ENCODE measurements at places on chromosomes 2 and 18.

GRCh38 chr2:67455219-67456142, 58.3 kb downstream of the ETAA1 start:
- DNase-seq: no peak

DNA sequence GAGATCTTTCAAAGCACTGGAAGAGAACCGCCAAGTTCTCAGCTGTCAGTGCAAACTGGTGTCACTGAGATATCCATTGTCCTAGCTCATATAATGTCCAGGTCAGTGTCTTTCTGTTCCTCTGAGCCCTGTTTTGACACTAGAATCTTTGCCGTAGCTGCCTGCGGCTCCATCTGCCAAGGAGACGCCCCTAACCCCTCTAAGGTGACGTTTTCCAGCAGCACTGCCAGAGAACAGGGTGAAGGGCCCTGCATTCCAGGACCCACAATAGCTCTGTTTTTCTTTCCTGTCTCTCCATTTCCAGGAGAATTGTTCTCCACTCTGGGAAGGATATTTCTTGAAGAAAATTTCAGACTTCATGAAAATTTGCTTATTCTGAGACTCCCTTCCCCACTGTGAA, 181.7 kb upstream of the SLC39A10 start:
- no peak for DNase-seq

- DNase-seq: no peak
These were observed 83.8 kb upstream of the CCDC85A start for GRCh38 chr2:56099963-56100362.

DNA sequence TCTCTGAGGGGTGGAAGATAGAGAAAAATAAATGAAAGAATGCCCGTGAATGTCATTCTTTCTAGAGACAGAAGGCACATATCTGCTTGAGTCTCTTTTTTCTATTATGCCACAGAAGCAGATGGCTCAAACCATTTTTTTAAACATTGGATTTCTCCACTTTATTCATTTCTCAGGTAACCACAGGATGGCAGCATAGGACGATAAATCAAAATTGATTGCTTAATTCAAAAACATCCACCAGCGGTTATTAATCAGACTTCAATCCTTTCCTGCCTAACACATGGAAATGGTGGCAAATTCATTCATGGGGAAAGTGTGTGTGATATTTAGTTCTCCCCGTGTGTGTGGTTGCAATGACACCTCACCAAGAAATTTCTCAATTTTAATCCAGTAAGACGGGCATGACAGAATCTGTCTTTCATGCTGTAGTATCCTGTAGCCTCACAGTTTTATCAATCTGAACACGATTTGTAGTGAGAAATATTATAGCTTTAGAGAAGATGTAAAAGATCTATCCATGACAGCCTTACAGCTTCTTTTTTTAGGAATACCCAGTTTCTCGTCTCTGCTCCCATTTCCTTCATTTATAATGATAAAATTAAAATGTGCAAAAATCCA, 72.2 kb downstream of the DSC3 start:
- no peak for DNase-seq

- DNase-seq: no peak
These were observed 96.7 kb downstream of the TMEM163 start for GRCh38 chr2:134621939-134622705.

DNA sequence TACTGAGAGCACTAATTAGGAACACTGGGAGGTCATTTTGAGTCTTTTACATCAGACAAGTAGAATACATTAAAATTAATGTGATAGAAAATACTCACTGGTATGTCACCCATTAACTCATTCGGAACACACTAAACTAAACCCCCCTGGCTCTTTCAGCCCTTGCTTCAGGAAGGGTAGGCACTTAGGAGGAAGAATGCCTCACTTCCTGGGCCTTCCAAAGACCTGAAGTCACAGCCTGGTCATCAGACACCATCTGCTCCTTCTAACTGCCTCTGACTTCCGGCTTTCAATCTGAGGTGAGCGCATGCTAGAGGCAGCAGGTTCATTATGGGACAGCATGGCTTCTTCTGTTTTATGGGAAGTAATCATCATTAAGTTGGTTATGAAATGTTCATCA, 451.4 kb downstream of the PID1 start:
- no peak for DNase-seq
